ENCODE measurements at places on chromosomes 13 and 19.

DNA sequence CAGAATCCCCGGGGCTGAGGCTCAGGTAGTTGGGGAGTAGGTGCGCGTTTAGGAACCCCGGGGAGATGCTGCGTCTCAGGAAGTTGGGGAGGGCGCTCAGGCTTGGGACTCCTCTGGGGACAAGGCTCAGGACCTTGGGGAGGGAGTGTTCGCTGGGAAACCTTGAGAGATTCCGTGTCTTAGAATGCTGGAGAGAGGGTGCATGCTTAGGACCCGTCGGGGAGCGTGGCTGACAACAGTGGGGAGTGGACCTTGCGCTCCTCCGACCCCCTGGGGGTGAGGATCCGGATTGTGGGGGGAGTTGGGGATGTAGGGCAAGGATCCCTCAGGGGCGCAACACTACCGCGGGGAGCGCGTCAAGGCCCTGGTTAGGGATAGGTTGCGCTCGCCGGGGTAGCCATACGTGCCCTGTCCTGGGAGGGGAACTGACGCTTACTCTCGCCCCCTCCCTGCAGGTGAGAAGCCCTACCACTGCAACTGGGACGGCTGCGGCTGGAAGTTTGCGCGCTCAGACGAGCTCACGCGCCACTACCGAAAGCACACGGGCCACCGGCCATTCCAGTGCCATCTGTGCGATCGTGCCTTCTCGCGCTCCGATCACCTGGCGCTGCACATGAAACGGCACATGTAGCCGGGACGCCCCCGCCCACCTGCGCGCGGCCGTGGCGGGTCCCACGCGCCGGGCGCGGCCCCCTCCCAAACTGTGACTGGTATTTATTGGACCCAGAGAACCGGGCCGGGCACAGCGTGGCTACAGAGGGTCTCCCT is 2.0 kb downstream of the KLF2 start:
- DNase-seq: no peak

DNA sequence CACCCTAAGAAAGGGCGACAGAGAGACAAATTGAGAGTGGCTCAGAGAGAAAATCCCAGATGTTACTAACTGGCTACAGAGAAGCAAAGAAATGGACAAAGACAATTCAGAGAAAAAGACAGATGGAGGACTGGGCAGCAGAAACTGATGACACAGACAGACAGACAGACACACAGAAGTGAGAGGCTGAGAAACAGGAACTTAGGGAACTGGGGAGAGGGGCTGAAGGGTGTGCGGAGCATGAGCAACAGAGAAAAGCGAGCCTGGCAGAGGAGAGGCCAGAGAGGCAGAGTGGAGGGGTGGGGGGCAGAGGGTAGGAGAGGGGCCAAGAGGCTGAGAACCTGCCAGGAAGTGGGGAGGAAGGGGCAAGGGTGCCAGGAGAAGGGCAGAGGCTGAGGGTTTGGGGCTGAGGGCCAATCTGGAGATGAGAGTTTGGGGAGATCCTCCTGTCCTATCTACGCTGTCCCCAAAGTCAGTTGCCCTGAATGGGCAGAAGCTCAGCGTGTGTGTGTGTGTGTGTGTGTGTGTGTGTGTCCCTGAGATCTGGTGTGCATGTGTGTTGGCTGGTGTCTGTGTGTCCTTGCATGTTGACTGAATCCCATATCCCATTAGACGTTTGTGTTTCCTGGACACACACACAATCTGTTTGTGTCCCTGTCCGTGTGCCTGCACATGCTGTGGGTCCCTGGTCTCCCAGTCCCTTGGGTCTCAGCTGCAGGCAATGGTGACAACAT is 5.6 kb upstream of the ERFL start:
- DNase-seq: no peak

DNA sequence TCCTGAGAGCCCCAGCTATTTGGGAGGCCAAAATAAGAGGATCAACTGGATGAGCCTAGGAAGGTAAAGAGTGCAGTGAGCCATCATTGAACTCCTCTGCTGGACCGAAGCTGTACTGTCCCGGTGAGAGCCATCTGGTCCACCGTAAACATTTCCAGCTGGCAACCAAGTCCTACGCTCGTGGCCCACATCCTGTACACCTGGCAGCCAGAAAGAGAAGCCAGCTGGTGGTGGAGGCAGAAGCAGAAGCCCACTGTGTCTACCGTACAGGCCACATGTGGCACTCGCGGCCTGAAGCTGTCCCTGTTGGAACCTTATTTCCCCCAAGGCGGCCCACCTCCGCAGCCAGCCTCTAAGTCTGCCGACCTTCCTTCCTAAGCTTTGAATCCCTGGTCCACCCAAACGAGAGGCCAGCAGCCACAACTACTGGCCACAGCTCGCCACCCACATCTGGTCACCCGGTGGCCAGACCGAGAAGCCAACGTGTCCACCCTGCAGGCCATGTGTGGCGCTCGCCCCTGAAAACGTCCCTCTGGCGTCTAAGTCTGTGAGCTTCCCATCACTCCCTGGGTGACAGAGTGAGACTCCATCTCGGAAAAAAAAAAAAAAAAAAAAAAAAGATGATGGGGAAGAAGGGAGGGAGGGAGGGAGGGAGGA is 14.2 kb upstream of the ZNF91 start:
- no peak for DNase-seq

DNA sequence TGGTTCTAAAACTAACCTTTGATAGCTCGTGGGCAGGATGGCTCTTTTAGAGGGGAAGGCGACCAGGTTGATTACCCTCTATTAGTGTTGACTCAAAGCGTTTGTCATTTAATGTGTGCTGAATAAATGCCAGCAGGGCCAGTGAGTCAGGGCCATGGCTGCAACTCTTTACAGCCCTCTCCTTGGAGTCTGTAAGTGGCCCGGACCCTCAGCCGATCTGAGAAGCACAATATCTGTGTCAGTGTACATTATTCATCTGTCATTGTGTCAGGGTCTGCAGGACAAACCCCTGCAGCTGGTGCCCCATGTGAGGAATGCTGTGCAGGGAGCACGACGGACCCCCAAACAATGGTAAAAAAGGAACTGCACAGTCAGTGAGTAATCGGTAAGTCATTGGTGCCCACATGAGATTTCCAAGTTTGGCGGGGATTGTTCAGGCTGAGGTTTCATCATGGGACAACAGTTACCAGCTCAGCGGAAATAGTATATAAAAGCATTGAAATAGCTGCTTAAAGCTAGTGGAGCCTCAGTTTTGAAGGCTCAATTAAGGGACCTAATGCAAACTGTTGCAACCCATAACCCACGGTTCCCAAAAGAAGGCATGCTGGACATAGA is 139.1 kb downstream of the ZNF675 start:
- DNase-seq: no peak

DNA sequence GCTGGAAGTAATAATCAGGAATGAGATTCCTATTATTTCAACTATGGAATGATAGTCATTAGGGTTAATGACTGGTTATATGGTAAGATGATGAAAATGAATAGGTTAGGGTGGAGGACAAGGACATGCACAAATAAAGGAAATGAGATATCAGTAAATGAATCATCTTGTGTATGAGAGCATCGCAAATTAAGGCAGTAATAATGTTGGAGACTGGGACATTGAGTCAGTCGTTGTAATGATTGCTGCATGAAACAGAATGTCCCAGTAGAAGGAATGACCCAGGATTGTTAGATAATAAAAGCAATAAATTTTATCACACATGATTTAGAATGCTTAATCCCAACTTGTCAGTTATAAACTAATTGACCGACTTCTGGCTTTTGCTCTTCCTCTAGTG is 1733.7 kb upstream of the PCDH20 start:
- DNase-seq: no peak

DNA sequence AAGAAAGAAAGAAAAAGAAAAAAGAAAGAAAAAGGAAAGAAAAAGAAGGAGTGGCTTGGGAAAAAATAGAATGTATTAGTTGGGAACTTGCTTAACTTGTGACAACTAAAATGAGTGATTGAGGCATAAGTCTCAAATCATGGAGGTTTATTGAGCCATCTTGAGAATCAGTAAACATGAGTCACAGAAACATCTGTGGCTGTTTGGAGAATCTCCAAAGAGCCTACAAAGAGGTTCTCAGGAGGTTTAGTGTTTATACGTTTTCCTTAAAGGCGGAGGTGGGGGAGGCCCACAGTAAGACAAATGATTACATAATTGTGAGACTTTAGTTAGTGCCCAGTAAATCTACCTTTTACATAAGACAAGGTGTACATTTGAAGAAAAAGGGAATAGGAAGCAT is 38.6 kb downstream of the WDR87 start:
- DNase-seq: no peak

GRCh38 chr13:111303559-111303958 is 16.9 kb upstream of the TEX29 start:
- DNase-seq: no peak

GRCh38 chr13:112889351-112890290 is 79.4 kb upstream of the MCF2L start:
- DNase-seq: no peak

GRCh38 chr13:83876546-83876945 is 5.7 kb downstream of the SLITRK1 start:
- no peak for DNase-seq
